ENCODE measurements at places on chromosomes 3 and 15.

- no peak for DNase-seq
Observed at GRCh38 chr15:92924216-92924615, 24.1 kb downstream of the CHD2 start.

- no peak for DNase-seq
Observed at GRCh38 chr15:79378394-79379109, 53.6 kb upstream of the MINAR1 start.

- DNase-seq: no peak
Observed at GRCh38 chr3:17664923-17665322, 77.5 kb downstream of the TBC1D5 start.

GRCh38 chr3:185740133-185740532, 84.7 kb downstream of the IGF2BP2 start:
- no peak for DNase-seq

- no peak for DNase-seq
Observed at GRCh38 chr3:150480877-150481276, 65.4 kb downstream of the SERP1 start.

- DNase-seq: no peak
Observed at GRCh38 chr3:42349765-42350594, 60.4 kb downstream of the LYZL4 start.

DNA sequence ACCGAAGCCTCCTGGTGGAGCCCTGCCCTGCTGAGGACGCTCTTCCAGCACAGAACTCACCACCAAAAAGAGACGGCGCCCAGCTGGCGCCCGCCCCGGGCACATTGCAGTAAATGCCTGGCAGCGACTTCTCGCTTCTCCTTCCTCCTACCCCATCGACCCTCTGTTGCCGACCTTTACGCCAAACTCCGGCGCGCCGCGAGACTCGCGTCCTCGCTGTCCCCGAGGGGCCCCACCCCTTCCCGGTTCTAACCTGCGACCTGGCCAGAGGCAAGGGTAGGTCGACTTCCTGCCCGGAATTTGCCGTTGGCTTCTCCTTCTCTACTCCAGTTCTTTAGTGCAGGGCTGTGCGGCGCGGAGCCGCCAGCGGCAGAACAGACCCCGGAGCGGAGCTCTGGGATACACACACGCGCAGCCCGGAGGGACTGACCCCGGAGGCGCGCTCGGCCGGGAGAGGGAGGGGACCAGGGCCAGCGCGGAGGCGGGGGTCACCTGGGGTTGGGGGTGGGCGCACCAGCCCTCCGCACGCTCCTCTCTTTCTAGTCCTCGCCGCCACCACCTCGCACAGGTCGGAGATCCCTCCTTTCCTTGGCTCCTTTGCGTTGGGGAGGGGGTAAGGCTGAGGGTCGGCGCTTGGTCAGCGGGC, 226.6 kb upstream of the AZI2 start:
- DNase-seq: no peak

DNA sequence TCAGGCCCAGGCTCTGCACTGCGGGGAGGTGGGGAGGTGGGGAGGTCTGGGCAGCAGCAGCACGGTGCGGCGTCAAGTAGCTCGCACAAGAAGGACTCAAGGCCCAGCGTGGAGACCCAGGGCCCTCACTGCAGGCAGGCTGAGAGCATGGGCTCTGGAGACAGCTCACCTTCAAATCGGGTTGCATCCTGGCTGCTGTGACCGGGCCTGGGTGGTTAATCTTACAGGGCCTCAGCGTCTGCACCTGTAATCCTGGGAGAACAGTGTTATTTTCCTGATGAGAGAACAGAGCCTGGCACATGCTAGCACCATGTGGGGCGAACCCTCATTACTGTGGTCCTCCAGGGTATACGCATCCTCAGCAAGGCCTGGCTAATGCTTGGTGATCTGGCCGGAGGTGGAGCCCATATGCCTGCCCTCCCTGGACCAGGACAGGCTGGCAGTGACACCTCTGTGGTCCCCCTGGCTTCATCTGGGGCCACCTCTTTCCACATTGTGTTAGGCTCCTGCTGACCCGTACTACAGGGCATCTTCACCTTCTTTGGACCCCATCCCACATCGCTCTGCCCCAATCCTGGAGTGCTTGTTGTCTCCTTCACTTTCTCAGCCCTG, 55.5 kb downstream of the RGMA start:
- no peak for DNase-seq

DNA sequence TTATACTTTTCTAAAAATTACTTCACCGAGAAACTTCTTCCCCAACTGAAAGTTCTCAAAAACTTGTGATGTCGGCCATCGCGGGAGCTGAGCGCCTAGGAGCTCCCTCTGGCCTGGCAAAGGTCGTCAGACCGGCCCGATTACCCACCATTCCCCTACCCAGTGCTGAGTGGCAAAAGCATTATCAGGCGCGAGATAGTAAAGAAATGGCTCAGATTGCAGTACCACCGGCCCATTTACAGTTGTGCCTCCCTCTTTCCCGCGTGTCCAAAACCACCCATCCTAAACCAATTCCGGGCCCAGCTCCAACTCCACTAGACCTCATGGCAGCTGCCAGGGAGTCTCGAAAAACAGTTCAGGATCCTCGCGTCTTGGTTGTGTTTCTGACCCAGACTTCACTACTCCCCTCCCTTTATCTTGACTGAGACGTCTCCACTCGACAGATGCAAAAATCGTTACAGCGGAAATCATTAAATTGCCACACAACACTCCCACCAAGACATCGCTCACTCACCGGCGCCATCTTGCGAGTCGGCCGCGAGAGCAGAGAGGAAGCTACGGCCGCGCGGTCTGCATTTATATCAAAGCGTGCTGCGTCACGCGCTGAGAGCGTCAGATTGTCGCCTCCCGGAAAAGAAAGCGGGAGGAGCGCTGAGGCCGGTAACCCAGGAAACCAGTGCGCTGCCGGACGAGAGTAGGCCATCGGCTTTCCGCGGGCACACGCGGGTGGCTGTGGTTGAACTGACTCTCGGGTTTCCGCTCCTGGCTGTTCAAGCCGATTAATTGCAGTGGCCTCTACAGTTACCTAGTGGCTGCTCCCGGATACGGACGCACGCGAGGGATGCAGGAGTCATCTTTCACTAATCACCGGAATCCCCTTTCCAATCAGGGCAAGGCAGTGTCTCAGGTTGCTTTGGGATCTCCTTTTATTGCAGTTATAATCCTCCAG, at the start of gene RPL22L1:
Gene RPL22L1, minus strand, starts transcription at position 551 of the 949 bp plus-strand sequence. Its CDS starts 28 bp downstream, at position 523.
- peak; percentile 94 for DNase-seq

GRCh38 chr15:92009162-92009561, 155.7 kb downstream of the SLCO3A1 start:
- DNase-seq: peak; percentile 34

DNA sequence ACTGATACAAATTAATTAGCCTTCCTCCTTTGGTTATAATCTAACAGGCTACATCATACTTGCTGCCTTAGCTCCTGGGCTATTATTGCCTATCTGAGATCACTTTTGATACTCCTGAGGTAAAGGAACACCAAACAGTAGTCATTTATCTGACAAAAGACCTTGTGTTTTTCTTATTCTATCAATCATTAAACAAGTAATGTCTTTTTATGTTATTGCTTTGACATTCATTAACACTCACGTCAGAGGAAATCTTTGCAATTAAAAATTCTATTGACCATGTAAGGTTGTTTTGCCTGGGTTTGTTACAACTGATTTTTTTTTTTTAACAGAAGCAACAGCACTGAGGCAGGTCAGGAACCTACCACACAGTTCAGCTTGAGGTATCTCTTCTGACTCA, 366.3 kb downstream of the MECOM start:
- no peak for DNase-seq

DNA sequence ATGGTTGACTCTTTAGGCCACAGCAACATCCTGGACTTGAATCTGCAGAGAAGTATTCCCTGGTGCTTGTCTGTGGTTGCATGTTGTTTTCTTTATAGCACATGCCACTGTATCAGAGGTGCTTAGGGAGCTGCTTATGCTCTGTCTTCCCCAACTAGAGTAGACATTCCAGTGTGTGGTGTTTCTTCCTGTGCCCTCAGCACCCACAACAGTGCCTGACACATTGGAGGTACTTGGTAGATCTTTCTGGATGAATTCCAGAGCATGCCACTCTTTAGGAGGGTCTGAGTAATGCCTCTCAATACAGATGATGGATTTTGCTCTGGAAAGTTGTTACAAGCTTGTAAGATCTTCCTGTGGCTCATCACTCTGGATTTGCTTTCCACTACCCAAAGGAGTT, 117.6 kb downstream of the CHDH start:
- DNase-seq: no peak

DNA sequence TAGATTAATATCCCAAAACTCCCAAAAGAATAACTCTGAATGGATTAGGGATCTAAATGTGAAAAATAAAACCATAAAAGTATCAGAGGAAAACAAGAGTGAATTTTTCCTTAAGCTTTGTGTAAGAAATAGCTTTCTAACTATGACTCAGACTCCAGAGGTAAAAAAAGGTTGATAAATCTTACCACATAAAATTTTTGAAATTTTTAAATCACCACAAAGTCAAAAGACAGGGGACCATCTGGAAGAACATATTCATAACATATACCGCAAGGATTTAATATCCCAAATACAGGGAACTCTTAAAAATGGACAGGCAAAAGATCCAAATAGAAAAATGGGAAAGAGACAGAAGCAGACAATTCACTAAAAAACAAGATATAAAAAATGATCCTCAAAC, 145.0 kb downstream of the ARNT2 start:
- no peak for DNase-seq

GRCh38 chr15:34241376-34242330, 16.8 kb downstream of the EMC4 start:
- DNase-seq: no peak

GRCh38 chr15:90594301-90594738, 64.6 kb downstream of the CRTC3 start:
- DNase-seq: peak; percentile 87

GRCh38 chr3:135491491-135492205, 473.9 kb upstream of the PPP2R3A start:
- DNase-seq: no peak

- no peak for DNase-seq
Observed at GRCh38 chr3:117868766-117869165, 1159.2 kb downstream of the TUSC7 start.

DNA sequence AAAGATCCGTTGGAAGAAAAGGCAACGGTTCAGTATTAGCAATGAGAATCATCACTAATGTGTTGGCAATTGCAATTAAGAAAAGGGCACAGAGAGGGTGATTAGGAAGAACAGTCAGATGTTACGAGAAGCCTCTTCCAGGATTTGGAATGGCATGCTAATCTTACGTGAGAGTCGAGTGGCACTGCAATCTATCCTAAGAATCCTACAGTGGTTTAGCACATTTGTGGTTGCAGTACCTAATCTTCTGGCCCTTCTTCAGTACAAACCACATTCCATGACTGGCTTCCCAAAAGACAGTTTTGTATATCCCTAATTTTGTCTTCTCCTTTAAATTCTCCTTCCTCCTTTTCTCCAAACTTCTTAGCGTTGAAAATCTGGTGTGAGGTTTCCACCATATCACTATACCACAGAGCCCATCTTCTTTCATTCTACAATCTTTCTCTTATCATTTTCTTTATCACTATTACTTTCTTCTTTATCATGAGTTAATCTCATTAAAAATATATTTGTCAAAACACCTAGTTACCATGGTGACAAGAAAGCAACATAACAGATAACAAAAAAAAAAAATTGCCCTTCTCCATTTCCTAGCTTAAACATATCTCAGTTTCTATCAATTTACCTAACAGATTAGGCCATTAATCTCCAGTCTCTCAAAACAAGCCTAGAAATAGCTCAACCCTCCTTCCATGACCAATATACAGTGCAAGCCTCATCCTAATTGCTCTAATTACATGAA, 60.1 kb downstream of the IGSF11 start:
- no peak for DNase-seq

DNA sequence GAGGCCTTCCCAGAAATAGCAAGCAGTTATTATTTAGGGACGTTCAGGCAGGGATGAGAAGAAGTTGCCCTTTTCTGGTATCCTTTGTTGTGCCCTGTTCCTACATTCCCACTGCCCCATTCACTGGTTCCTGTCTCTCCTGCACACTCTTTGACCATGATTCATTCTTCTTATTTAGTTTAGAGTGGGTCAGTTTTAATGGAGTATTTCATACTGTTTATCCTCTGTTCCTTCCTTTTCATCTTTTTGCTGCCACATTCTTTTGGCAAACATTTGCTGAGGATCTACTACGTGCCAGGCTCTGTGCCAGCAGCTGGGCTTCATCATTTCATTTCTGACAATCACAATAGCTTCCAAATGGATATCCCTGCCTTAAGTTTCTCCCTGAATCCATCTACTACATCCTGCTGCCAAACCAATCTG, 11.8 kb upstream of the EID1 start:
- no peak for DNase-seq

DNA sequence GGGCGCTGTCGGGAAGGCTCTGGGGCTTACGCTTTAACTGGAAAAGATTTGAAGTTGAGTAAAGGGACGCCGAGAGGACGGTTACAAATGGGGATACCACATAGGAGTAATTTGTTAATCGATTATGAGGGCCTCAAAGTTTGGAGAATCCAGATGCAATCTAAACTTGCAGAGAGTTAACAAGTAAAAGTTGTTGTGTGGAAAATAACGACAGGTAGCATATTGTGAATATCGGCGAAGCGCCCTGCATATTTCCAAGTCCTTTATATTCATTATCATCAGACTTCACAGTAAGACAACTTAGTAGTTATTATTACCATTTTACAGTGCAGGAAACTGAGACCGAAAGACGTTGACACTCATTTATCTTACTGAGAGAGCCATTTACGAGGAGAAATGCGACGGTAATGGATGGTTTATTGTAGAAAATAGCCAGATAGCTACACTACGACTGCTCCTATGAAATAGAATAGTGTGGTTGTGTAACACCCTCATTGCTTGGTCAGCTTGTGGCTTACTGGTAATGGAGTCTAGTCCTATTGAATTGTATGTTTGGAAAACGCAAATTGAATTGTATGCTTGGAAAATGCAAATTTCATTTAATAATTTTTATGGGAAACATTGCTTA, 700 bp downstream of the MKRN2 start:
- DNase-seq: no peak

DNA sequence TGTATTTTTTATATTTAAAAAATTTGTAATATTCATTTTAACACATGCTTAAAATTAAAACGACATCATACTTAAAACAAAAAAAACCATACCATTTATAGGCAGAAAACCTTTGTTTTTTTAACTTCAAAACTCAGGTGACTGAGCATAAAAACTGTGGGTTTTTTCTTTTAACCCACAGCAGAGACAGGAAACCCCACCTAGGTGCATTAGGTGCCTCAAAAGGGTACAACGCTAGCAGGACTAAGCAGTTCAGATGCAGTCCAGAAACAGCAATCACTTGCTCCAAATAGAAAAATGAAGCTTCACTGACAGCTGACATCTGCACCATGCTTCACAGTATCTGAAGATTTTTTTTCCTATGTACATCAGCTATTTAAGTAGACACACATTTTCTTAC, 52.3 kb downstream of the GLB1 start:
- no peak for DNase-seq

DNA sequence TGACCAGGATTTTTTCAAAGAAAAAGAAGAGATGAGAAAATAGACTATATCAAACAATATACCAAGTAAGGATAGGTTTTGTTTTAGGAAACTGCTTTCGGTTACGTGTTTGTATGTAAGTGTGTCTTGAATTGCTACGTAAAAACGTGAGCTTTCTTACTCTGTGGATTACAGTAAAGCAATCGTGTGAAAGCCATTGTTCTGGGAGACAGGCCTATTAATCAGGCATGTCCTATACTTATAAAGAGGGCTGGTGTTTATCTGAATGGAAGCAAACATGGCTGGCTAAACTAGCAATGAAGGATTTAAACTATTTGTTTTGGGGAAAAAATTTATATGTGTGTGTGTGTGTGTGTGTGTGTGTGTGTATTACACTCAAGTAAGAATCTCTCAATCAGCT, 2.6 kb downstream of the EHHADH start:
- DNase-seq: no peak
